ENCODE measurements at places on chromosomes 5 and 9.

DNA sequence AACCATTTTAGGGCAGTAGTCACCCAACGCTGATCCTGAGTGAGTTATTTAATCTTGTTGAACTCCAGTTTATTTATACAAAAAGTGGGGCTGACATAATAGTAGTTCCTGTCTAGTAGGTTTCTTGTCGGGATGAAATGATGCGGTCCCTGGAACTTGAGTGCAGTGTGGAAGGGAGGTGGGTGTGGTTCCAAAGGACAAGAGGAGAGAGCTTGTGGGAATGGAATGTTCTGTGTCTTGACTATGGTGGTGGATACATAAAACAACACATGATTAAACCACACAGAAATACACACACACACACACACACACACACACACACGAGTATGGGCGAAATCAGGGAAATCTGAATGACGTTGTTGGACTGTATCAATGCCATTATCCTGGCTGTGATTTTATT is 66.1 kb upstream of the BARHL1 start:
- DNase-seq: no peak

DNA sequence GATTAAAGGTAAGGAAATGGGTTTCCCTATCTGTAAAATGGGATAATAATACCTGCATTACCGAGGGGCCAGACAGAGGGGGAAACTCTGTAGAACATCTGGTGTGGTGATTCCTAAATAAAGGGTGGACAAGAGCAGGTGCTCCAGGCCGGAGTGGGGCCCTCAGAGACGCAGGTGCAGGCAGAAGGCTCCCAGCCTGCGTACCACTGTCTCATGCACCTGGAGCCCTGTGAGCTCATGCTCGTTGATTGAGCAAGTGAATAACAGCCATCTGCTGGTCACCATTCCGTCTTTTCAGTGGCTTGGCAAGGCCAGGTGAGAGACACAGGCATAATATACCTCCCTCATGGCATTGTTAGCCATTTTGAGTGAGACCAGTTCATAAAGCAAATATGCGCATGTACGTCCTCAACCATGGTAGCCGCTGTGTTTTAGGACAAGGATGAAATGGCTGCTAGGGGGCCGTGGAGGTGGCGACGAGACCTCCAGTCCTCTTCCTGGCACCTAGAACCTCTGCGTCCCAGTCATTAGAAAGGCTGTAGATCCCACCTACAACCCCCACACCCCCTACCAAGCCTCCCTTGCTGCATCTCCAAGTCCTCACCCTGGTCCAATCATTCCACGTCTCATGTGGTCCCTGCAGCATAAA is 198.0 kb upstream of the MVB12B start:
- no peak for DNase-seq

DNA sequence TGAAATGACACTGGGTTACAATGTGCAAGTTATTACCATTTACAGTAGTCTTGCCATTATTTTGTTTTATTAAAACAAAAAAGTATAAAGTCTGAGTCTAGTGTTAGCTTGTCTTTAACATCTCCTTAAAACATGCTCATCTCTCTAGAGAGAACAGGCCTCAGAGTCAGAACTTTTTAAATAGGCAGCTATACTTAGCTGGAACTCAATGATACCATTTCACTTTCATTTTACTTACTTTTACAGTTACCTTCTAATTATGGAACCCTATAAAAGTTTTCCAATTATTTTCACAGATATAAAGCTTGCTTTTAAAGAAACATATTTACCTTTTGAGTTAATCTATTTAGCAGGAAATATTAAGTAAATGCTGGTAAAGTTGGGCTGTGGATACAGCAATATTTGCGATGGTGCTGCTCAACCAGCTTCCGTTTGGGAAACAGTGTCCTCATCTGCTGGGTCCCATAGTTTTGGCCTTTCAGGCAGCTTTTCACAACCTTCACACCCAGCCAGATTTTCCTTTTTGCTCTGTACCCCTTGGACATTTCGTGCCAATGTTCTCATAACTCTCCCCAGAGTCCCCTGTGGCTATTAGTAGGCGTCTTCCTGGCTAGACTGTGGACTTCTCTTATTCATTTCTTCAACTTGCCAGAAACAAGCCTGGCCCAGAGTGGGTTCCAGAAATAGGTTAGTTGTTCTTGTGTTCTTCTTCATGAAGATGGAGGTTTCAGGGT is 36.3 kb upstream of the UBTD2 start:
- no peak for DNase-seq

- no peak for DNase-seq
Measured at GRCh38 chr5:156515803-156516360, 188.9 kb downstream of the SGCD start.
